ENCODE measurements at places on chromosomes 1 and 21.

- no peak for DNase-seq
Observed at GRCh38 chr1:25732821-25733220, 67.2 kb upstream of the SELENON start.

- DNase-seq = no peak
Observed at GRCh38 chr1:40806731-40807695, 23.4 kb downstream of the KCNQ4 start.

DNA sequence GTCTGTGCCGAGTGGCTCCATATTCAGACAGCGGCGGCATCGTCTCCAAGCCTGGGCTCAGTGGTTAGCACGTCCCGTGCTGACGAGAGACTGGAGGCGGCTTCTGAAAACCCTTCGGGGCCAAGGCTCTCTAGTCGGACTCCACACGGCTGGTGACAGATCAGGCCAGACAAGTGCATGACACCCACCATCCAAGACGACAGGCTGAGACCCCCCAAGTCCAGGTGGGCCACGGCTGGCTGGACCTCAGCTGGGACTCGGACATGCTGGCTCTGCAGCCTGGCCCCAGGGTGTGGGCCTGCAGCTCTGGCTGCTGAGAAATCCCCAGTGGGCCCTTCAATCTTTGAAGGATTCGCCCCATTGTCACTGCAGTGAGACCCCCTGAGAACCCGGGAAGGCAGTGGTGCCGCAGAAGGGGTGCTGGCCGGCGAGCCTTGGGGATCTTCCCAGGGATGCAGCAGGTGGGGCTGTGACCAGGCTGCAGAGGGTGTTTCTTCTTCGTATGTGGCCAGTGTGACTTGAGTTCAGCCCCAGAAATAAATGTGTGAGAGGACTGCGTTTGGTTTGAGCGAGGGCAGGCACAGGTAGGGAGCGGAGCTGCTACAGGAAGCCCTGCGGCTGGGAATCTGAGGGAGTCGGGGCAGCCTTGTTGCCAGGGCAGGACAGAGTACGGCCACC, 15.9 kb upstream of the SLC19A1 start:
- no peak for DNase-seq

- DNase-seq = no peak
Observed at GRCh38 chr1:56286506-56286905, 292.9 kb downstream of the PLPP3 start.

GRCh38 chr21:36004441-36004840, 55.9 kb downstream of the SETD4 start:
- no peak for DNase-seq

GRCh38 chr1:29240400-29240837, 4.1 kb downstream of the PTPRU start:
- no peak for DNase-seq

- DNase-seq = no peak
Observed at GRCh38 chr1:233193741-233194140, 101.8 kb downstream of the PCNX2 start.
